ENCODE measurements at places on chromosomes 5 and 9. TPM values are rescaled to one million over a fixed set of nuclear protein-coding genes. Genes with fewer than 3 reads are reported as not detected.

DNA sequence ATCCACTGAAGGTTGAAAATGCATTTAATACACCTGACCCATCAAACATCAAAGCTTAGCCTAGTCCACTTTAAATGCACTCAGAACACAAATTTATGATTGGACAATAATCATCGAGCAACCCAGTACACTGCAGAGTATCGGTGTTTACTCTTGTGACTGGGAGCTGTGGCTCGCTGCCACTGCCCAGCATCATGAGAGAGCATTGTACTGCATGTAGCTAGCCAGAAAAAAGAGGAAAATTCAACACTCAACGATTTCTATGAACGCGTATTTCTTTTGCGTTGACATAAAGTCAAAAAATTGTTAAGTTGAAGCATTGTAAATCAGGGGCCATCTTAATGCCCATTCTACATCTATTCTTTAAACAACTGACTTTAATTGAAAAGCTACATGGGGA is 95.1 kb upstream of the CD180 start:
- no peak overlapping the region for H3K27ac ChIP-seq
- peaks cover 16% of the 10 kb centered on the region for H3K4me1 ChIP-seq
- H3K27me3 ChIP-seq: no peaks in the 10 kb centered on the region
- no peak overlapping the region for H3K4me3 ChIP-seq
- no peak for DNase-seq
- no peaks in the 10 kb centered on the region for H3K36me3 ChIP-seq

GRCh38 chr5:159189310-159189709 is 20.0 kb downstream of the RNF145 start:
- DNase-seq: no peak
- H3K27ac ChIP-seq: no peak overlapping the region
- H3K27me3 ChIP-seq: no peaks in the 10 kb centered on the region

GRCh38 chr9:80874276-80874675 is 815.1 kb downstream of the TLE1 start:
- H3K36me3 ChIP-seq: no peaks in the 10 kb centered on the region
- DNase-seq: no peak
- H3K4me3 ChIP-seq: no peak overlapping the region

- H3K4me3 ChIP-seq: no peak overlapping the region
- DNase-seq: no peak
- no peaks in the 10 kb centered on the region for H3K27me3 ChIP-seq
- H3K27ac ChIP-seq: no peak overlapping the region
These were observed 85.2 kb upstream of the CDH12 start for GRCh38 chr5:22938362-22938761.

GRCh38 chr9:92496396-92497176 is 14.3 kb upstream of the ASPN start:
- H3K4me3 ChIP-seq: no peak overlapping the region
- no peak for DNase-seq
- H3K4me1 ChIP-seq: peaks cover 10% of the 10 kb centered on the region
- H3K27me3 ChIP-seq: no peaks in the 10 kb centered on the region
- no peaks in the 10 kb centered on the region for H3K36me3 ChIP-seq
- no peak overlapping the region for H3K27ac ChIP-seq

- no peak for DNase-seq
- no peaks in the 10 kb centered on the region for H3K4me1 ChIP-seq
- H3K36me3 ChIP-seq: peaks cover 18% of the 10 kb centered on the region
- H3K27me3 ChIP-seq: no peaks in the 10 kb centered on the region
- H3K4me3 ChIP-seq: no peak overlapping the region
These were observed 52.2 kb upstream of the NRARP start for GRCh38 chr9:137354153-137354844.

Gene ZNF454
- total RNA-seq: 1.2 TPM

- no peak for DNase-seq
- no peak overlapping the region for H3K4me3 ChIP-seq
- peaks cover 11% of the 10 kb centered on the region for H3K27me3 ChIP-seq
- H3K27ac ChIP-seq: no peak overlapping the region
- H3K4me1 ChIP-seq: peaks cover 6% of the 10 kb centered on the region
- no peaks in the 10 kb centered on the region for H3K36me3 ChIP-seq
These were observed 66.7 kb upstream of the CAST start for GRCh38 chr5:96595300-96596090.

Gene FOXD4L3
- total RNA-seq: 0.25 TPM

DNA sequence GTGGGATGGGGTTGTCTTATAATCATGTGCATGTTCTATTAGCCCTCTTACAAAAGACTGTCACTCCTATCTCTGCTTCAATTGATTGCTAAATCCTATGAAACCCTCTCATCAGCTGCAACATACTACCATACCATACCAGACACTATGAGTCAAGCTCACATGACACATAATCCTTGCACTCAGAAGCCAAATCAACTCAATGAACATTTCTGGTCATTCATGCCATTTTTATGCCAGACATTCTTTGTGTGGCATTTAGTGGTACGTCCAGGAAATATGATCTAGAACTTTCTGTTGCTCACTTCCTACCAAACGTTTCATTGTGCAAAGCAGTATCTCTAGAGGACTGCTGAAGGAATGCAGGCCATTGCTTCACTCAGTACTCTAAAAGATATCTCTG is 159.2 kb upstream of the GNA14 start:
- H3K36me3 ChIP-seq: peaks cover 17% of the 10 kb centered on the region
- DNase-seq: no peak
- peaks cover 12% of the 10 kb centered on the region for H3K4me1 ChIP-seq
- no peaks in the 10 kb centered on the region for H3K27me3 ChIP-seq
- H3K4me3 ChIP-seq: no peak overlapping the region

GRCh38 chr9:35108461-35108860 is 5.5 kb upstream of the STOML2 start:
- no peak for DNase-seq
- no peak overlapping the region for H3K4me3 ChIP-seq
- H3K27ac ChIP-seq: no peak overlapping the region
- no peaks in the 10 kb centered on the region for H3K27me3 ChIP-seq
- peaks cover 10% of the 10 kb centered on the region for H3K36me3 ChIP-seq

GRCh38 chr5:96614110-96614691 is 48.0 kb upstream of the CAST start:
- H3K4me1 ChIP-seq: peaks cover 4% of the 10 kb centered on the region
- H3K36me3 ChIP-seq: no peaks in the 10 kb centered on the region
- peak overlapping the region; percentile 2 for H3K27ac ChIP-seq
- no peak overlapping the region for H3K4me3 ChIP-seq
- H3K27me3 ChIP-seq: no peaks in the 10 kb centered on the region
